ENCODE measurements at places on chromosomes 16 and 17.

GRCh38 chr16:585351-585750, 4.5 kb upstream of the RAB40C start:
- no peak for DNase-seq

DNA sequence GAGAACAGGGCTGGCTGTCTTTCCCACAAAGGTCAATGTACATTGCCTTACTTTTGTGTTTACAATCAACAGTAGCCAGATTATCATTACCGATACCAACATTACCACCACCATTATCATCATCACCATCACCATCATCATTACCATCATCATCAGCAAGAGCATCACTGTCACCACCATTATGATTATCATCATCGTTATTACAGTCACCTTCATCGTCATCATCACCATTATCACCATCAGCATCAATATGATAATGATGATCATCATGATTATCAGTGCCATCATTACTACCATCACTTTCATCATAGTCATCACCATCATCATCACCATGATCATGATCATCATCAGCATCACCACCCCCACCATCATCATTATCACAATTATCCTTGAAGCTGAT, 43.3 kb upstream of the RBFOX1 start:
- DNase-seq, result no peak

GRCh38 chr17:81667754-81668153, 1.2 kb downstream of the CCDC137 start:
- no peak for DNase-seq

DNA sequence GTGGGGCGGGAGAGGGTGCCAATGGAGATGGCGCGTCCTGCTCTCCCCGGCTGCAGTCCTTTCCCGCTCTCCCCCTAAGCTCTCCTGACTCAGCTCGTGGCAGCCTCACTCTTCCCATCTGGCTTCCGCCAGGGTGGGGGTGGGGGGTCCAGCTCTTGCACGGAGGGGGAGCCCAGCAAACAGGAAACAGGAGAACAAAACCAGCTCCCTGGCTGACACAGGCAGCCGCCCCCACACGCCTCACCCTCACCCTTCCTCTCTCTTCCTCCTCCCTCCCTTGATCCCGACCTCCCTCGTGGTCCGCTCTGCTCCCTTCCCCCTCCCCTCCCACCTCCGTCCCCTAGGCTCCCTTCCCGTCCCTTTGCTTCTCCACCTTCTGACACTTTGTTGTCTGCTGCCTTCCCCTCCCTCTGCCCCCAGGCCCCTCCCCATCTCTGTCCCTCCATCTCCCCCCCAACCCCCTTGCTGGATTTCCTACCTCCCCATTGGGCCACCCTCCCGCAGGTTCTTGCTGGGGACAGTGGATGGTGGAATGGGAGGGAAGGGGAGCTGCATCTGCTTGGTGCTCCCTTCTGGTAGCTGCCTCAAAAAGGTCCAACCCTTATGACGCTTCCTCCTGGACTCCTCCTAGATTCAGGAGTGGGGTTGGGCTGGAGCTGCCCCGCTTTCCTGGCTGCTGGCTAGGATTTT, 23.7 kb downstream of the ARHGAP23 start:
- no peak for DNase-seq

DNA sequence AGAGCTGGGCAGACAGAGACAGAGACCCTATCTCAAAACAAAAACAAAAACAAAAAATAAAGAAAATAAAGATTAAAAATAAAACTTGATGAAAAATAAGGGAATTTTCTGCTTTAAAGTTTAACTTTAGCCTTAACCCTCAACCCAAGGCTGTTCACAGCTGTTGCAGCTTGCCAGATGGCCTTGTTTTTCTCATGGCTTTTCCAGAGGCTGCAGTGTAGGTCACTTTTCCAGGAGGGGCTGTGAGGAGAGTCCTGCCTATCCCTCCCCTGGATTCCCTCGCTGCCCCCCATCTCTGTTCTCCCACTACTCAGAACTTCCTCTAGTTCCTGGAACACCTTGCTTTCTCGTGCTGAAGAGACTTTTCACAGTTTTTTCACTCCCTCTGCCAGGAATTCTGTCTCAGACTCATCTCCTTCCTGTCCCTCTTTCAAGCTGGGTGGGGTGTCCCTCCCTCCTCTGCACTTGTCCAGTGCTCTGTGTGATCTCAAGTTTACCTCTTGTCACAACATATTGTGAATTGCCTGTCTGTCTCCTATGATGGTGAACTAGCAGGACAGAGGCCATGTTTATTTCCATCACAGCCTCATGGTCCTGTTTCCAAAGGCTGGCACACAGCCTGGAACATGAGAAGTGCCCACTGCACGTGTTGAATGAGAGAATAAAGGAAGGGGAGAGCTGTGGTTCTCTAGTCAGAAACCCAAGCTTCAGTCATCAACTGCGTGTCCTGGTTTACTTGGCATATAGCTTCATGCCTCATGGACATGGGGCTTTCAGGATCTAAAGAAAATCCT, 69.9 kb upstream of the MSI2 start:
- no peak for DNase-seq
